DMS153 (cell line): ENCODE measurements at places on chromosomes 2 and 18.

GRCh38 chr2:230904856-230905447 lies 20.1 kb downstream of the GPR55 start:
- DNase-seq: no peak

- peak; percentile 12 for DNase-seq
These were observed 1280.5 kb upstream of the ZEB2 start for GRCh38 chr2:145800151-145801091.

- DNase-seq: no peak
These were observed 26.8 kb upstream of the CYP27A1 start for GRCh38 chr2:218755198-218755566.

GRCh38 chr18:76474824-76475223 lies 20.2 kb downstream of the ZNF516 start:
- no peak for DNase-seq

DNA sequence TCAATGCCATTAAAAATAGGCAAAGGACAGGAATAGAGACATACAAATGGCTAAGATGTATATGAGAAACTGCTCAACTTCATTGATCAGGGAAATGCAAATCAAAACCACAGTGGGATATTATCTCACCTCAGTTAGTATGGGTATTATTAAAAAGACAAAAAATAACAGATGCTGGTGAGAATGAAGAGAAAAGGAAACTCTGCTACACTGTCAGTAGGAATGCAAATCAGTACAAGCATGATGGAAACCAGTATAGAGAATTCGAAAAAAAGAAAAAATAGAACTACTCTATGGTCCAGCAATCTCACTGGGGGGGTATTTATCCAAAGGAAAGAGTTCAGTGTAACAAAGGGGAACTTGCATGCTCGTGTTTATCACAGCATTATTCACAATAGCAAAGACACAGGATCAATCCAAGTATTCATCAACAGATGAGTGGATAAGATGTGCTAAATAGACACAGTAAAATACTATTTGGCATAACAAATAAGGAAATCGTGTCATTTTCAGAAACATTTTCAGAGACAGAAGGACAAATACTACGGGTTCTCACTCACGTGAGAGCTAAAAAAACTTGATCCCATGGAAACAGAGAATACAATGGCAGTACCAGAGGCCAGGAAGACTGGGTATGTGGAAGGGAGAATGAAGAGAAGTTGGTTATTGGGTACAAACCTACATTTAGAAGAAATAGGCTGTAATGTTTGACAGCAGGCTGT lies 60.6 kb downstream of the CCDC74A start:
- no peak for DNase-seq

- DNase-seq: no peak
These were observed 7.9 kb downstream of the INPP4A start for GRCh38 chr2:98452396-98453027.
